Bone marrow (tissue), 2 donors: ENCODE measurements at places on chromosomes 11 and 22.

DNA sequence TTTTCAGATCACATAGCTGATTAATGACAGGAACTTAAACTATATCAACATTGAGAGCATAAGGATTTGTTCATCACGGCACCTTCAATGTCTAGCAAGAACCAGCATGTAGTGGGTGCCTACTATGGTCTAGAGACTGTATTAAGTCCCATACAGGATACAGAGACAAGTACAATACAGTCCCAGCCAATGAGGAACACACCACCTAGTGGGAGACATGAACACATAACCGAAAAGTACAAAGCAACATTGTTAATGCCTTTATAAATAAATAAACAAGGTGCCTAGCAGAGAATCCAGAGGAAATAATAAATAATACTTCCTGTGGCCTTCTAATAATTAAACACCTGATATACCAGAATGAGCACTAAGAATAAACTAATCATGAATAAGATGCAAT lies 87.7 kb upstream of the OPCML start:
- DNase-seq: no peak

DNA sequence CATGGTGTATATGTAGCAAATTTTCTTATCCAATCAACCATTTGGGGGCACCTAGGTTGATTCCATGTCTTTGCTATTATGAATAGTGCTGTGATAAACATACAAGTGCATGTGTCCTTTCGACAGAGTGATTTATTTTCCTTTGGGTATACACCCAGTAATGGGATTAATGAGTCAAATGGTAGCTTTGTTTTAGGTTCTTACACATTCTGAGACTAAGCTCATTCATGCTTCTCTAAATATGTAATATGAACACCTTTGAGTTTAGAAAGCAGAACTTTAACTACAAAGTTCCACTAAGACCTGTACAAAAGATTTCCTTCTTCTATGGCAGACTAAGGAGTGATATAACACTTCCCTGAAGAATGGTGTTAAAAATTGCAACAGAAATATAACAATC lies 627.0 kb downstream of the KCNA4 start:
- no peak for DNase-seq

GRCh38 chr11:5689551-5689983 lies at the start of gene TRIM22:
Gene TRIM22, plus strand, starts transcription at chr11:5689790. Its CDS starts 6,443 bp downstream, at chr11:5696233.
- no peak for DNase-seq

- DNase-seq: no peak
Observed at GRCh38 chr22:26416670-26417276, 12.3 kb upstream of the ASPHD2 start.

DNA sequence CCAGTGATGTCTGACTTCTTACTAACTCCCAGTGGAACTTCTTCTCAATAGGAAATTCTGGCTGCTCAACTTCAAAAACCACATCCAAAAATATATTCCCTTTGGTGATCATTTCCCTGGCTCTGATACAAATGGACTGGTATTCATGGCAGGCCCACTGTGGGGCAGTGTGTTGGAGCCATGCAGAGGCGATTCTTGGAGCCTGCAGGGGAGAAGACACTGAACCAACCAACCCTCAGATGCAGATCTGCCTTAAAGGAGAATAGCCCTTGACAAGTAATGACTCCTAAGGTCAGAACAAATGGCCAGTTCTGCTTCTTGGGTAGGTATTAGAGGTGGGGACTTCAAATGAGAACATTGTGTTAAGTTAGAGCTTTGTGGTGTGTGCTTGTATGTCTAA lies 12.2 kb downstream of the OR4D9 start:
- no peak for DNase-seq

DNA sequence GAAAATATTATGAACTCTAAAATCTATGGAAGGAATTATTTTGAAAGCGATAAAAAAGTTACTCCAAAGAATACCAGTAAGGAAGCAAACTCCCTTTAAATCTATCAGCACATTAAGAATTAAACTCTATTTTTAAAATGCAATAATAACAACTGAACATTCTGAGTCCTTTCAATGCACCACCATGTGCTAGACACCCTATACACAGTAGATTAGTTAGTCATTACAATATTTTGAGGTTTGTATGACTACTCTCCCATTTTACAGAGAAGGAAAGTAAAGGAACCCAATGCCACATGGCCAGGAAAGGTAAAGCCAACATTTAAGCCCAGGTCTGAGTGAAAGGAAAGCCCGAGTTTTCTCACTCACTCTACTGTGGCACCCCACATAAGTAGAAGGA lies 17.7 kb downstream of the JAML start:
- DNase-seq: no peak

DNA sequence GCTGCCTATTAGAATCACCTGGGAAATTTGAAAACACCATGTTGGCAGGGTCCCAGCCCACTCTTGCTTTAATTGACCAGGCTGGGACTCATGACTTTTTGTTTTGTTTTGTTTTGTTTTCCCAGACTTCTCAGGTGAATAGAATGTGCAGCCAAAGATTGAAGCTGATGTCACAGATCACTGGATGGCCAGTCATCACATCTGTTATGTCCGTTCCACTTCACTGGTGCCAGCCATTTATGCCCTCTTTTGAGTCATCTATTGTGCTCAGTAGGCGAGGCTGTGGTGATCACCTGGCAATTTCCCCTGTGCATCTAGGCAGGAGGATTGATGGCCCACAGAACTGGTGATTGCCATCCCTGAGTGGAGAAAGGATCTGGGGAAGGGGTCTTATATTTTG lies 297.3 kb downstream of the INSC start:
- DNase-seq: no peak
